ENCODE measurements at places on chromosomes 5 and 9.

DNA sequence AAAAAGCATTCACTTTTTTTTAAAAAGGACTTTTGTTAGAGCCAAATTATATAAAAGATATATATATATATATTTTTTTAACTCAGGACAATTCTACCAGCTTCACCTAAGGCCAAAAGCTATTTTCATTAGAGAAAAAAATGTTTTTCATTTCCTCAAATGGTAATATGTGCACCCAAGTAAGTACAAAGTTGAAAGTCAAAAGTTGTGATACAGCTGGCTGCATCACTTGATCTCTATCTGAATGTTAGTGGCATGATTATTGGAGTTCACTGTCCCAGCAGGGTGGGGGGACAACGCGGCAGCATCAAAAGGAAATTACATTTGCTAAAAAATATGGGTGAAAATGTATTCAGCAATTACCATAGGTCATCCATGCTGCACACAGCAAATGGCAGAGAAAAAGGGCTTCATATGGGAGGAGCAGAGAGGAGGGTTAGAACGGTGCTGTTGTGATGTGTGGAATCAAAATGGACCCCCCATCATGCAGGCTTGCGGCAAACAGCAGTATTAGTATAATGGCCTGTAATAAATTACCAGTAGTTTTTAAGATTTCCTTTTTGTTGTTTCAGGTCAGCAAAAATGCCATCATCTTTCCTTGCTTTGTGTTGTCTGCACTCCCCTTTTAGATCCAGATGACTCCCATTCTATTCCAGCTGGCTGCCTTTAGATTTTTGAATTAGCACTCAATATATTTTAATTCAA is 253.7 kb downstream of the MAT2B start:
- DNase-seq = no peak

DNA sequence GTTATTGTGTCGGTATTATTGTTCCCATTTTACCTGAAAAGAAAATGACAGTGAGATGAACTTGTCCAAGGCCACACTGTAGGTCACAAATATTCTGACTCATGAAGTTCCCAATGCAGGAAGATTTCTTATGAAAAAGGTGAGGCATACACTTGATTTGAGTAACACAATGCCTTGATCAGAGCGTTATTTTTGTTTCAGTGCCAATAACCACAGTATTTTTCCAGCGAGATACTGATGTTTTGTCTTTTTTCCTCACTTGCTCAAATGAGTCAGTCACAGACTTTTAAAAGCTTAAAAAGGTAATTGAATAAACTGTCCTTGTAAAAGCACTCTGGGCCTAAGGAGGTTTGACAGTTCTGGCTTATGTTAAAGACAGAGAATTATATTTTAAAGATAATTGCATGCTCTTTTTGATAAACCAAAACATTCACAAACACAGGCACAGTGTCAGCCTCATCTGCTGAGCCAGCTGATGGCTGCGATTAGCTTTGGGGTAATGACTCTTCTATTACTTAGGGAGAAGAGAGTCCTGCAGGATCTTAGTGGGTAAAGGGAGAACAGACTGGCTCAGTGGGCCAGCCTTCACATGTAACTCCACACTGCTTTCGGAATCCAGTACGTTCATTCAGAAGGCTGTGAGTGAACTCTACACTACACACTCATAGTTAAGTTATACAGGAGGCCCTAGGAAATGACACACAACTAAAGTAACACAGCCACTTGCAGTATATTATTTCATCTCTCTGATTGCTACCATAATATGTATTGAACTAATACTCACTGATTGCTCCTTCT is 165.5 kb upstream of the CD180 start:
- DNase-seq = no peak

GRCh38 chr5:78886341-78887230 is 98.5 kb downstream of the ARSB start:
- DNase-seq = no peak

- DNase-seq = no peak
These were observed 279.7 kb downstream of the GLIS3 start for GRCh38 chr9:4020038-4020754.

- DNase-seq = no peak
These were observed 62.7 kb downstream of the ST8SIA4 start for GRCh38 chr5:100840370-100840769.

DNA sequence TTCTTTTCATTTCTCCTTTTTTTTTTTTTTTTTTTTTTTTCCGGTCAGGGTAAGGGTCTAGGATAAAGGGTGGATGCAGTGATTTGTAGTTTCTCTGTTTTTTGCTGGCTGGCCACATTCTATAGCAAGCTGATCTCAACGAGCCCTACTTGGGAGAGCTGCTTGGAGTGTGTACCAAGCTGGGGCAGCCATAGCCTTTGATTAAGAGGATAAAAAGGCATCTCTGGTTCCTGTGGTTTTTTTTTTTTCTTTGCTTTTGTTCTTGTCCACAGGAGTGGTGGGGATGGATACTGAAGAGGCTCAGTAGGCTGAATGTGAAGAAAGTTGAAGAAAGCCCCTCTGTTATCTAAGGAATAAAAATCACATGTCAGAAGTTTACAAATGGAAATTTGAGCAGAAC is 955.3 kb upstream of the WWC1 start:
- DNase-seq = no peak

DNA sequence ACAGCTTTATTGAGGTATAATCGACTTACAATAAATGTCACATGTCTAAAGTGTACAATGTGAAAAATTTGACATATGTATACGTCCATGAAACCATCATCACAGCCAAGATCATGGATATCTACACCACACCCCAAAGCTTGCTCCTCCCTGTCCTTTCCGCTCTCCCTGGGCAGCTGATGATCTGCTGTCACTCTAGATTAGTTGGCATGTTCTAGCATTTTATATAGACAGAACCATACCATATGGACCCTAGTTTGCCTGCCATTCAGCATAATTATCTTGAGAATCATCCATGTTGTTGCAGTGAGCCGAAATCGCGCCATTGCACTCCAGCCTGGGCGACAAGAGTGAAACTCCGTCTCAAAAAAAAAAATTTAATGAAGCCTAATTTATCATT is 42.5 kb downstream of the ERGIC1 start:
- DNase-seq = no peak

GRCh38 chr5:133406977-133407632 is 205.2 kb downstream of the FSTL4 start:
- DNase-seq = no peak

DNA sequence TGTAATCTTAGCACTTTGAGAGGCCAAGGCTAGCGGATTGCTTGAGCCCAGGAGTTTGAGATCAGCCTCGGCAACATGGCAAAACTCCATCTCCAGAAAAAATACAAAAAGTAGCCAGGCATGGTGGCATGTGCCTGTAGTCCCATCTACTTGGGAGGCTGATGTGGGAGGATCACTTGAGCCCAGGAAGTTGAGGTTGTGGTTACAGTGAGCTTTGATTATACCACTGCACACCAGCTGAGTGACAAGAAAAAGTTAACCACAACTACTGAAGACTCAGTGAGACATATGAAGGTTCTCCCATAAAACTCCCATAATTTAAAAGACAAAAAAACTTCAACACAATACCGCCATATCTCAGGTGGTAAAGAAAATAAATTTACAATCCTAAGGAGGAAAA is 98.0 kb downstream of the NR6A1 start:
- DNase-seq = no peak

- DNase-seq = no peak
These were observed 3.0 kb upstream of the RASGRF2 start for GRCh38 chr5:80957031-80957761.

DNA sequence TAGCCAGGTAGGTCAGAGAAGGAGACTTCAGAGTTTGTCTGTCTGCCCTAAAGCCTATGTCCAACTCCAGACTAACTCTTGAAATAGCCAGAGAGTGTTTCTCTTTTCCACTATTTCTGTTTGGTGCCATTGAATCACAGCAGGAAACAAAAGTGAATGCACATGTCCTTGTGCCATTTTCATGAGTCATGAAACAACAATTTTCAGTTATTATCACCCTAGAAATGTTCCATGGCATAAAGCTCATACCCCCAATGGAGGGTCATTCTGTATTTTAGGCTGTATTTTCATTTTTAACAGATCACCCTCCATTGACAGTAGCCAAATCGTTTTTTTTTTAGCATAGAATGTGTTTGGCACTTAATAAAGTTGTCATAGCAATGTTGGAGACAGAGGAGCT is 124.7 kb downstream of the PAPPA start:
- no peak for DNase-seq

DNA sequence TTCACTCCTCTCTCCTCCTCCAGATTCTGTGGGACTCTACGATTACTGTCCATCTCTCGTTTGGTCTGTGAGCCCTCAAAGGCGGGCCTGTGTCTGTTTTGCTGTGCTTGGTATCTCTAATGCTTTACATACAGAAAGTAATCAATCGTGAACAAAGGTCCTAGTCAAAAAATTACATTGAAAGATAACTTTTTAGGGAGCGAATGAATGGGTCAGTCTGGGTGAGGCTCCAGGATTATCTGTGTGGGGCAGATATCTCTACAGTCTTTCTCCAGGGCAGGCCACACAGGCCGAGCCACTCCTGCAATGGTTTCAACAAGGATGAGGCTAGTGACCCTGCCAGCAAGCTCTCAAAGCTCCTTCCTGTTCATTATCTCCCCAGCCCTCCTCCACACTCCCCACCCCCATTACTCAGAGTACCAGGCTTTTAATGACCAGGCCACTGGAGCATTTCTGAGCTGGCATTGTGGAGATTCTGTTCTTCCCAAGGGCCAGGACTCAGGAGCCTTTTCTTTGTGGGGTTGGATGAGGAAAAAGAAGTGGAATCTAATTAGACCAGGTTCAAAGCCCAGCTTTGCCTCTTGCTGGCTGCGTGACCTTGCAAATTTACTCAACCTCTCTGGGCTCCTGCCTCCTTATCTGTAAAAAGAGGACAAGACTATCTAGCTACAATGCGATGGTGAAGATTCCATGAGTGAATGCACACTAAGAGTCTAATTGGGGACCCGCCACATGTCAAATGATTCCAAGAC is 10.2 kb downstream of the CORO2A start:
- DNase-seq = no peak

DNA sequence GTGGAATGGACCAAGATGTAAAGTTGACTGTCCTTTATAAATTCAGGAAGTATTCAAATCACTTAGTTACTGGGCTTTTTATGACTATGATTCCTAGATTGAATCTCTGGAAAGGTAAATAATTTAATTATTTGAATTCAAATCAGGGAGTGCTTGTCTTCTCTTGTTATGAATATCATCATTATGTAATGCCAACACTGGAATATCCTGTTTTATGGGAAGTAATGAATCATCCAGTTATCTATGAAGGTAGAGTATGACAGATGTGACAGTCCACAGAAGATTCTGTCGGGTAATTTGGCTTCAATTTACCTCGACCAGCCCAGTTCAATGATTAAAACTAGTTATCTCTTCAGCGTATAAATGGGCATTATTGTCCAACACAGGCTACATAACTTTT is 141.0 kb upstream of the NUDT12 start:
- no peak for DNase-seq

GRCh38 chr5:74848553-74849025 is 17.6 kb downstream of the FAM169A start:
- DNase-seq = no peak

DNA sequence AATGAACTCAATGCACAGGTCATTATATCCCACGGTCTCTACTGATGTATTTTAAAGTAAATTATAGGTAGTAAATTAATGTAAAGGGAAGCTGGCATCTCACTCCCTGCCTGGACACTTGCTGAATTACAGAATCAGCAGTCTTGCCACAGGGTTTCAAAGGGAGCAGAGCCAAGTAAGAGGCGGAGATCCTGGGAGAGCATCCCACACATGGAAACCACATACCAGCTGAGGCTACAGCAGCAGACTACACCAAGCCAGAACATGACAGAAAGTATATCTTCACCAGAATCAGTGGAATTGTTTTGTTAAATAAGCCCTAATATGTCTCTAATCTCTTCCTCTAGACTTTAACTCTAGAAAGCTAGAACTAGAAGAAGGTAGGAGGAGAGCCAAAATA is 1689.2 kb upstream of the WWC1 start:
- DNase-seq = no peak

- DNase-seq = peak; percentile 54
These were observed 14.7 kb upstream of the LHX2 start for GRCh38 chr9:123996731-123997421.

DNA sequence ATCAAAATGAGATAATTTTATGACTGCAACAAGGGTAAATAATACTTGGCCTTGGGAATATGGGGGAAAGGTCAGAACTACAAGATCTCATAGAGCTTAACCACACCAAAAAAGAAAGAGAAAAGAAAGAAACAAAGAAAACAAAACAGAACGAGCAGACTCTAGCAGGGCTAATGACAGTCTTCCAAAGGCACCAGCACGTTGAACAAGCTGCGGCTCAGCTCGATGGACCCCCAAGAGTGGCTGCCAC is 689 bp downstream of the AK3 start:
- DNase-seq = no peak

DNA sequence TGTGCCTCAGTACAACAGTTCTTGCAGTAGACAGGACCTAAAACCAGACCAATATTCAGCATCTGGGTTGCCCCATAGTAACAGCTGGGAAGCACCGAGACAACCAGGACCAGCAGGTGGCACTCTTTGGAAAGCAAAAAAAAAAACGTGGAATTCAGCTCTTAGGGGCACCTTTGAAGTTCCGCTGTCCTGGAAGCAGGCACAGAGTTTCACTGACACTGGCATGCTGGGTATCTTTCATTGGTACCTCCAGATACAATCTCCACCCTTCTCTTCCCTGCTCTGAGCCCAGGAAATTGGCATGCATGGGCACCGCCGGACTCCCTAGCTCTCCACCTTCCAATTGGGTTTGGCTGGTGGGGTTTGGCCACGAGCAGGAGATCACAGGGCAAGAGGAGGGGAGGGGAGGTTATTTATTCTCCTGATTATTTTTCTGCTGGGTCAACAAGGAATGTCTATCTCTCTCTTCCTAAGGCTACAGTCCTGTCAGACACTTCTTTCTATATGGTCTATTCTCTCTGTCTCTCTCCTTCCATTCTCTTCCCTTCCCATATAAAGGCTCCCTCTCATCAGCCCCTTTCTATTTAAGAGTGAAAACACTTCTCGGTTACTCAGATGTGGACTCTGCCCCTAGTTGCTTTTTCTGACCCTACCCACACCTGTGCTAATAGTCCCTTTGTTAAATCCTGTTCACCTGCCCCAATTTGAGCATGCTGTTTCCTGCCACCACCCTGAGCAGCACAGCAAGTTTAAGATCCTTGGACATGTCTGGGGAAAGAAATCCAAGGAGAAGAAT is 1.9 kb upstream of the IDNK start:
- DNase-seq = peak; percentile 19

GRCh38 chr5:85268194-85268593 is 883.5 kb upstream of the EDIL3 start:
- no peak for DNase-seq

GRCh38 chr9:109439378-109440116 is 58.6 kb downstream of the PTPN3 start:
- no peak for DNase-seq

DNA sequence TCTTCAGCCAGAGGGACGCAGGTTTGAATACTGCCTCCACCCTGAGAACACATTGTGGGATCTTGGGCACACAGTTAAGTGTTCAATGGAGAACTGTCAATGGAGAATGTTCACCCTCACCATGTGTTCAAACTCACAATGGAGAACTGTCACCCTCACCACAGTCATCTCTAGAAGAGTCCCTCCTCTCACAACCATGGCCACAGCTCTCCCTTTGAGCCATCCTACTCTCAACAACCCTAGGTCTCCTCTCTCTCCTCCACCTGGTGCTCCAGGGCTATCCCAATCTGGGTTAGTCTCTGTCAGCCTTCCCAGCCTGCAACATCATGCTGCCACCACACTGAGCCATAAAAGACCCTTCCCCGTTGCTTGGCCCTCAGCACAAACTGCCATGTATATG is 36.3 kb upstream of the HAND1 start:
- DNase-seq = no peak

GRCh38 chr9:69474821-69475220 is 149.8 kb downstream of the ENTREP1 start:
- DNase-seq = no peak

Measured in activated CD4-positive, alpha-beta T cell treated with anti-CD3 and anti-CD28 coated beads for 24 hours (primary cell).